ENCODE measurements at places on chromosomes 12 and 14.
A peak's percentile ranks its signal among the peaks of the same experiment; 100 is the strongest.

DNA sequence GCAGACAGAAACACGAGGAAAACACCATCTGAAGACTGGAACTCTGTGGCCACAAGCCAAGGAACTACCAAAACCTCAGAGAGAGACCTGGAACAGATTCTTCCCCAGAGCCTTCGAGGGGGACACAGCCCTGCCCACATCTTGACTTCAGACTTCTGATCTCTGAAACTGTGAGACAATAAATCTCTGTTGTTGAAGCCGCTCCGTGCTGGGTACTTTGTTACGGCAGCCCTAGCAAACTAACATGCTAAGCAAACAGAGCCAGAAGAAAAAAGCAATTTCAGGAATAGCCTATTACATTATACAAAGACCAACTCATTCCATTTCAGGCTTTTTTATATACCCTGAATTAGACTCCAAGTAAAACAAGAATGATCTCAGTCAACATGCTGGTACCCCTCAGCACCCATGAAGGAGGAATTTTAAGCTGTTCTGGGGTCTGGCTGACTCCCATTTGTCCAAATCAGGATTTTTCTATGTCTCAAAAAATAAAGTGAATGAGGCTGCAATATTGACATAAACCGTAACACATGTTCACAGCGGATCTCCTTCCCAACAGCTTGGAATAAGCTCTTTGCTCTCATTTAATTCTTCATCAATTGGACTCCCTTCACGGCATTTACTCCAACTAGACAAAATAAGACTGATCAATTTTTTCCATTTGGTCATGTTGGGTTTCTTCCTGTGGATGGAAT lies 190.1 kb downstream of the FOXN3 start:
- no peak for DNase-seq

- no peak for DNase-seq
Measured at GRCh38 chr14:77043177-77043983, 14.9 kb upstream of the IRF2BPL start.

- DNase-seq = no peak
Measured at GRCh38 chr12:62613081-62613480, 146.5 kb downstream of the MON2 start.

- no peak for DNase-seq
Measured at GRCh38 chr14:49516286-49516685, 69.9 kb downstream of the RPS29 start.

- no peak for DNase-seq
Measured at GRCh38 chr12:19641235-19642080, 202.2 kb downstream of the AEBP2 start.

- peak; percentile 54 for DNase-seq
Measured at GRCh38 chr12:67647181-67647798, 1.3 kb upstream of the DYRK2 start.

- DNase-seq = no peak
Measured at GRCh38 chr12:88111074-88111652, 30.7 kb downstream of the CEP290 start.

DNA sequence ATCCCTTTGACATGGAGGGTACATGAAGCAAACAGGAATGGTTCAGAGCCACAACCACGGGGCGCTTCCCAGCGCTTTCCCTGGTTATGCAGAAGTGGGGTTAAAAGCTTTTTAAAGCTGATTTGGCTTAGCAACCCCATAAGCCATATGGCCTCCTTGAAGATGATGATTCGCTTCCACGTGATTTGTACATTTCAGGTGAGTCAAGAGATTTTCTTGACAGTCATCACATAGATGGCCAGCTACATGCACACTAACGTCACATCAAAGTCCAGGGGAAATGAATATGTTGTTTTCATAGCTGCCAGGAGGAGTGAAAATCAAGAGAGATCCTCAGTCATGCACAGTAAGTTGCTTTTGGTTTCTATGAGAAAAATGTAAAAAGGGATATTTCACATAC lies 309.7 kb downstream of the TMEM132D start:
- DNase-seq = no peak

DNA sequence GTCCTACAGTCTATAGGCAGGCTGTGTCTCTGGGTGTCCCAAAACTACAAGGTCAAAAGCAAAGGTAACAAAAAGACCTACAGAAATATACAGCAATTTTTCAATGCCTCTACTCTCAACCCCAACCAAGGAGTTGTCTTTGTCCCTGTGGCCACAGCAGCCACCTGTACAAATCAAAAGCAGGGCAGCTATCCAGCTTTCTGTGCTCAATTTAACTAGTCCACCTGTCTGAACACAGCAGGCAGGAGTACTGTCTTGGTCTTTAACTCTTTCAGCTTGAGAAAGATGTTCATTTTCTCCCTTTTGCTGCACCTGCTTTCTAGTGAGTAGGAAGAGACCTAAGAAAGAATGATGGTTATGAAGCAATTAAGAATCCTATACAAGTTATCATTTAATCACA lies 19.7 kb downstream of the GDF11 start:
- DNase-seq = no peak

DNA sequence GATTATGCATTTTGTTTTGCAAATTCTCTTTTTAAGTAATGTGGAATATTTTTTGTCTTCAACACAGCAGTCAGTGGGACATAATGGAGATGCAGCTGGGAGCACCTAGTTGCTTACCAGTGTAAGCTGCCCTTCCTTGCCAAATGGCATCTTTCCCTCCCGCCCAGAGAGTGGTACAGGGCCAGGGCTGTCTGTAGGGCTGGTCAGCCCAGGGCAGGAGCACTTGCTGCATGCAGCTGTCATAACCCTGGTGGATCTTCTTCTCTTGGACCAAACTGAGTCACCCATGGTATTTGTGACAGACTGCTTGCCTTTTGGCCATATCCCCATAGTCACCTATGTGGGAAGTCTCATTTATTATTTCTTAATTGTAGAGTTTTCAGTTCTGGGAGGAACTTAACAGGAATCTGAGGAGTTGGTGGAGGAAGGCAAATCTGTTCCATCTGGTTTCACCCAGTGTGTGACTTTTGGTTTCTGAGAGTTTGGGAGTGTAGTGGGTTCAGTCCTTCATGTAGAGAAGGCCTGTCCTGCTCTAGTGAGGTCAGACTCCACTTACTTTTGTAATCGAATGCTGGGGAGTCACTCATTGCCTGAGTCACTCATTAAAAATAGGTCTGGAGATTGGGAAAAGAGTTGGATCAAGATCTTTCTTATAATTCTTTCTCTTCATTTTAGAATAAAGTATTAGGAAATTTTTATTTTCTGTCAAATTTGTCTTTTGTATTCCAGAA lies 62.0 kb upstream of the ASPG start:
- no peak for DNase-seq

DNA sequence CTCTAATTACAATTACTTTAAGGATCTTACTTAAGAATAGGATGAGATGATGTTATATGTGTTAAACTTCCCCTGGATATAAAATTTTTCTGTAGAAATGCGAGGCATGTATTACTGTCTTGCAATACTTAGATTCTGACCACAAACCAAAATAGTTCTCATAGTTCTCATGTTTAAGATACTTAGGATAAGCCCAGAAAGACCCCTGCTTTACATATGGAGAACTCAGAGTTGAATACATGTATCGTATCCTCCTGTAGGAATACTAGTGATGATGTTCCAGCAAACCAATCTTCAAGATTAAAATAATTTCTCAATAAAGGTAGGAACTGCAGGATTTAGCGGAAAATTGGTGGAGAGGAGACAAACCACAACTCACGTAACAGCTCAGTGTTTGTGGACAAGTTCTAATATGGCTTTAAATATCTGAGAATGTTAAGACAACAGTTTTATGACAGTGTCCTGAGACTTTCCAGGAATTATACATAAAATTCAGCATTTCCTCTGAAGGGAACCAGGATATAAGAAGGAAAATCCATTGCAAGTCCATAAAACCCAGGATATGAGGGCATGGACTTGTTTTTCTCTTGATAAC lies 114.7 kb upstream of the CRY1 start:
- no peak for DNase-seq

- DNase-seq = no peak
Measured at GRCh38 chr12:2112401-2112800, 59.6 kb downstream of the CACNA1C start.

- DNase-seq = no peak
Measured at GRCh38 chr14:85516239-85517113, 13.5 kb upstream of the FLRT2 start.

DNA sequence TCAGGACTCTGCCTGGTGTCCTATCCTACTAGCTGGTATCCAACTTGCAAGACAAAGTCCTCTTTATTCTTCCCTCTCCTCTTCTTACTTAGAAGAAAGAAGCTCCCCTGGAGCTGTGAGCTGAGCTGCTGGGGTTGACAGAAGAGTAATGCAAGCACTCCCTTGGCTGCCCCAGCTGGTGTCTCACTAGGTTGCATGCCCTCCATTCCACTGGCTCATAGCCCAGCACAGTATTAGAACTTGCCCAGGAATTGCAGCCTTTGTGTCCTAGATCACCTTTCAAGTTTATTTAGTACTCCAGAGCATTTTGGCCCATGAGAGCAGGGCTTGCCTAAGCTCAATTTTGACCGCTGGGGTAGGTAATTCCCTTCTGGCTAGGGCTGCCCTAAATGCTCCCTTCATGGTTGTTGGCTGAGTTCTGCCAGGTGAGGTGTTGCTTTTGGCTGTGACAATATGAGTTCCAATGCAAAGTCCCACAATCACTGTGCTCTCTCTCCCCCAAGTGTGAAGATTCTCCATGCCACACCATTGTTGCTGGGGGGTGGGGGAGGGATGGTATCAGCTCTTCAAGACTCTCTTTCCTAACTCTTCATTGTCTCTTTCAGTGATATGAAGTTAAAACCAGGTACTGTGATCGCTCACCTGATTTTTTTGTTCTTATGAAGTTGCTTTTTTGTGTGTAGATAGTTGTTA lies 317.4 kb upstream of the DDHD1 start:
- no peak for DNase-seq

- DNase-seq = no peak
Measured at GRCh38 chr12:116002890-116003536, 274.5 kb downstream of the MED13L start.

DNA sequence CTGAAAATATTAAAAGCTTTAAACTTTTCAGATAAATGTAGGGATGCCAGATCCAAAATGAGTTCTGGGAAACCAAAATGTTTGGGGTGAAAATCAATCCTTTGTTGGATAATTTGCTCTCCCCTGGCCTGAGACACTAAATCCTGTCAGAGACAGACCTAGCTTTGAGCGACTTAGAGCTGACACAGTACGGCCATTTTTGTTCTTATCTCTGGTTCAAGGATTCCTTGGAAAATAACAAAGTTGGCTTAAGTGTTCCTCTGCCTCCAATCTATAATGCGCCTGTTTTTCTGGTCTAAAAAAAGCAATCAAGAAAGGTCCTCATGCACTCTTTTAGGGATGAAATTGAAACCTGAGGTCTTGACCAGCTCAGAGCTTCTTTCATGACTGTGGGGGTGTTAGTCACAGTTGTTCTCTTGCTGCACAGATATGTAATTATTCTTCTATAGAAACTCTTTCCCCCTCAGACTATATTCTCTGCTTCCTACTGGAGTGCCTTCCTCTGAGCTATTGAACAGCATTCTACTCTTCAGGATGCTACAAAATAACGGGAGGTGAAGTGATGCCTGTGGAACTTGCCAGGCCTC lies 52.3 kb upstream of the EGLN3 start:
- no peak for DNase-seq

- DNase-seq = no peak
Measured at GRCh38 chr14:73339206-73339605, 101.9 kb downstream of the PAPLN start.

DNA sequence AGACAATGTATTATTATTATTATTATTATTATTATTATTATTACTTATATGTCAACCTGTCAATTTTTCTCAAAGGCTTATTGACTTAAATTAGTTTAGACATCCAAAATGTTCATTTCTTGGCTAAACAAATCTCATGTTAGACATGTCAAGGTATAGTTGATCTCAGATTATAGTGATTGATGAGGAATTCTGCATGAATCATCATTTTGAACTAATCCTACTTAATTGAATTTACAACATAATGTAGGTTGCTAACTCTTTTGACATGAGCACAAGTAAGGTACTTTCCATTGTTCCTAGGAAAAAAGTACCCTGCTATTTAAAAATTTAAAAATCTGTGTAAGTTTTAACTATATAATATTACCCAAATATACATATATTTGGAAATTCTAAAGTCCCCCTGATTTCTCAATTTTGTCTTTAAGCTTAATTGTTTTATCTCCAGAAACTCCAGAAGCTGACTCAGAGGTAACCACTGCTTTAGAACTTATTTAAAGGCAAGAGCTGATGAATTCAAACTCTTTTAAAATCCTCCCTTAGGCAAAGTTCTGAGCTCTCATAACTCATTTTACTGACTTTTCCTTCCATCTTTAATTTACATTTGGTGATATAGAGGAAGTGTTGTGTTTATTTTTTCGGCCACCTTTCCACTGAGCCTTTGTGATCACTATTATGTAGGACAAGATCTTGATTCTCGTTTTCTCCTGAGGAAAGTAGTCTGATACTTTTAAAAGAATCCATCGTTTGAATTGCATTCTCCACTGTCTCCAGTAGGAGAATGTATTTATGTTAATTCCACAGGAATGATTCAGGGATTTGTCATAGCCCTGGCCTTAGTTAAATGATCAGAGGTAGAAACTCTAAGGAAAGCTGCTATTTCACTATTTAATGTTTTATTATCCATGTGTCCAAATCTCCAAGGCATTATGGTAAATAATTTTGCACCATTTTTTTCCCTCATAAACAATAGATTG lies 1304.5 kb downstream of the AACS start:
- no peak for DNase-seq

Measured in right lobe of liver (tissue), 6 donors.